ENCODE measurements at places on chromosomes 3 and 15.

GRCh38 chr3:1910322-1910721 lies 188.3 kb upstream of the CNTN4 start:
- DNase-seq: no peak

DNA sequence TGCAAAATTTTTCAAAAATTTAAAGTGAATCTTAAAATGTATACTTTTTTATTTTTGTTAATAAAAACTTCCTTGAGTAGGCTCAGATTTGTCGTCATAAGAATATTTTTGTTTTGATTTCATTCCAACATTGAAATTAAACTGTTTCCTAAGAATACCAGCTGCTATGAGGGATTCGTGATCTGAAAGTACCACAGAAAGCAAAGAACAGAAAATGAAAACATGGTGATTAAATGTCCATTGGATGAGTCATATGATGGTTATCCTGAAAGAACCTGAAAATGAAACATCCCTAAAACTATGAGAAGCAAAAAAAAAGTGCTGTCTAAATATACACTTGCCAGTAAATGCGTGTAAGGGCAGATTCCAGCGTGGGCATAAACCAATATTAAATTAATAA lies 143.8 kb downstream of the GMNC start:
- no peak for DNase-seq

- DNase-seq: no peak
These were observed 103.0 kb upstream of the SLC24A5 start for GRCh38 chr15:48017747-48018146.

DNA sequence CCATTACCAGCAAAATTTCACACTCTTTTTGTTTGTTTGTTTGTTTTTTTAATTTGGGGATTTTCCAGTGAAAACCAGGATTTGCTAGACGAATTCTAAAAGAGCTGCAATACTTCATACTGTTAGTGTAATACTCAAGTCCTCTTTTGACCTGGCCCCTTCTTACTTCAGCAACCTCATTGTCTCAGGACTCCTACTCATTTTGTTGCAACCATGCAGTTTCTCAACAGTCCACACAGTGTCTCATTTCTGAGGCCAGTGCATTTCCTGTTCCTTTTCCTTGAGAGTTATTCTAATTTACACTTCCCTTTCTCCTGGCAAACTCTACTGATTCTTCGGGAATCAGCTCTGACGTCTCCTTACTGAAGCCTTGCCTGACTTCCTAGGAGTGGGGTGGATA lies 35.6 kb downstream of the NSUN3 start:
- DNase-seq: no peak

DNA sequence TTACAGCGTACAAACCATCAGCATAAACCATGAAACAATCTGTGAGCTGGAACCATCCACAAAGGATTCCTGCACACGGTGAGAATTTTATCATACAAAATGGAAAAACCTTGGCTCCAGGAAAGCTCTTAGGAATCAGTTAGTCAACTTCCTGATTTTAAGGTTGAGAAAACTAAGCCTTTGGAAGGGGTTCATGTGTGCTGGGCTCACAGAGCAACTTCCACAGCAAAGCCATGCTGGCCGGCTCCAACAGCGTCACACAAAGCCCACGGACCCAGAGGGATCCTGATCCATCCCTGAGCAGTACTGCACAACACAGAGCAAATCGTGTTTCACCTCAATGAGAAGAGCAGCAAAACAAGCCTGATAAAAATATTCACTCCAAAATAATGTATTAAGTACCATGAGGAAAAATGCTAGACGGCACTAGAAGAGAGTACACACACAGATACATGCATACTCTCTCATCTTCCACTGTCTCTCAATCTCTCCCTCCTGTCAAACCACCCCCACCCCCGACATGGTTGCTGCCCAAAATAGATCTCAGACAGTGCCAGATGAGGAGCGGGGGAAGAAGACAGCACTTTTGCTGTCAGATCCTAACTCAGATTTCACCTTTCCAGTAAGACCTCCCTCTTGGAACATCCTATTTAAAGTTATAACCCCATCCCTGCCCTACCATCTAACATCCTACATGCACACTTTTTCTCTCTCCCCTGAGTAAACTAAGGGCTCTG lies 58.6 kb downstream of the MB21D2 start:
- no peak for DNase-seq

DNA sequence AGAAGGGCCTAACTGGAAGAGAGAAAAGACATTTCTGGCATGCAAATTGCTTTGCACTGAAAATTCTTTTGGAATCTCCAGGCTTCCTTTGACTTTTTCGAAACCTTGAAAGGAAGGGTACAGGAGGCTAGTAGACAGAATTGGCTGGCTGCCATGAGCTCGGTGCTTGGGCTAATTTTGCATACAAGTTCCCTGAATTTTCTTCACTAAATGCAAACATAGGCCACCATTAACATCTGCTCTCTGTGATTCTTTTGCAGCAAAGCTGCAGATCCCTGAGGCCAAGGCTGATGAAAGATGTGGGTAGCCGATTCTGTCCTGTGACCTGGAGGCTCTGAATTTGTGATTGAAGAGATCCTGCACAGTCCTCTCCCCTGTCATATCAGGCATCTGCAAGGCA lies 247.8 kb upstream of the MCTP2 start:
- no peak for DNase-seq

DNA sequence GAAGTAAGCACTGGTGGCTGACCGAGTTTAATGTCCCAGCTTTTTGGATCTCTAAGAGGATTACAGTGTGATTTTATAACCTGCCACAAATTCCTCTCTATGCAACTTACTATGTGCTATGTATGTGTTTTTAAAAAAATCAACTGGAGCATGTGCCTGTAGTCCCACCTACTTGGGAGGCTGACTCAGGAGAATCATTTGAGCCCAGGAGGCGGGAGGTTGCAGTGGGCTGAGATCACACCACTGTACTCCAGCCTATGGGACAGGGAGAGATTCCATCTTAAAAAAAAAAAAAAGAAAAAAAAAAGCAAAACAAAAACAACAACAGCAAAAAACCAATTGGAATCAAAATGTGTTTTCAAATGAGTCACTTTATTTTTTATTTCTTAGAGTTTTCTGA lies 29.6 kb downstream of the DUT start:
- DNase-seq: no peak

- DNase-seq: no peak
These were observed 18.3 kb upstream of the CFAP100 start for GRCh38 chr3:126376444-126376843.

GRCh38 chr3:49277383-49277775 lies 347 bp upstream of the C3orf62 start:
- no peak for DNase-seq

GRCh38 chr3:60652829-60653228 lies 598.4 kb downstream of the FHIT start:
- no peak for DNase-seq

DNA sequence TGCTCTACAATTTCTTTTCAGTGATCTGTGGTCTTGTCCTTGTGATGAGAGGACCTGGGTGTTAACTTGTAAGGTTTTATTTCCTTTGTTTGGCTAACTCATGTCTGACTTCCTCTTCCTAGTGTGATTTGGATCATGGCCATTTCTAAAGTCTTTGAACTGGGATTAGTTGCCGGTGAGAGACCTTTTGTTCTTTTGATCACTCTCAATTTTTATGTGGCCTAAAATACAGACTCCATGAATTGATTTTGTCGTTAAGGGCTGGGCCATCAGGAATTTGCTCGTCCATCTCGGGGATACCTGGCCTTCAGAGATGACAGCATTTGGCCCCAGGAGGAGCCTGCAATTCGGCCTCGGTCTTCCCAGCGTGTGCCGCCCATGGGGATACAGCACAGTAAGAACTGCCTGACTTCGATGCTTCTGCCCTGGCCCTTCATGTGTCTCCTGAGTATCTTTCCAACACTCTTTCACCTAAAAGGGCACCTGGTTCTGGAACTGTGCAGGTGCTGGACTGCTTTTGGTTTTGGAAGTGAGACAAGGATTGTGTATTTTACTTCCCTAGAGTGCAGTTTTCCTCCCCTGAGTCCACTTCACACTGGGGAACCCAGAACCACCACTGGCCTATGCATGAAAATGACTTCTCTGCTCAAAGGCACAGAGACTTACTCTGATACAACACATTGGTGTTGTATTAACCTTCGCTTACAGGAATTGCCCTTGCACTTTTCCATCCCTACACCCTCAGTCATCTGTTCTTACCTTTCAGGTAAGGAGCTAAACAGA lies 13.1 kb upstream of the LRRC2 start:
- DNase-seq: no peak

DNA sequence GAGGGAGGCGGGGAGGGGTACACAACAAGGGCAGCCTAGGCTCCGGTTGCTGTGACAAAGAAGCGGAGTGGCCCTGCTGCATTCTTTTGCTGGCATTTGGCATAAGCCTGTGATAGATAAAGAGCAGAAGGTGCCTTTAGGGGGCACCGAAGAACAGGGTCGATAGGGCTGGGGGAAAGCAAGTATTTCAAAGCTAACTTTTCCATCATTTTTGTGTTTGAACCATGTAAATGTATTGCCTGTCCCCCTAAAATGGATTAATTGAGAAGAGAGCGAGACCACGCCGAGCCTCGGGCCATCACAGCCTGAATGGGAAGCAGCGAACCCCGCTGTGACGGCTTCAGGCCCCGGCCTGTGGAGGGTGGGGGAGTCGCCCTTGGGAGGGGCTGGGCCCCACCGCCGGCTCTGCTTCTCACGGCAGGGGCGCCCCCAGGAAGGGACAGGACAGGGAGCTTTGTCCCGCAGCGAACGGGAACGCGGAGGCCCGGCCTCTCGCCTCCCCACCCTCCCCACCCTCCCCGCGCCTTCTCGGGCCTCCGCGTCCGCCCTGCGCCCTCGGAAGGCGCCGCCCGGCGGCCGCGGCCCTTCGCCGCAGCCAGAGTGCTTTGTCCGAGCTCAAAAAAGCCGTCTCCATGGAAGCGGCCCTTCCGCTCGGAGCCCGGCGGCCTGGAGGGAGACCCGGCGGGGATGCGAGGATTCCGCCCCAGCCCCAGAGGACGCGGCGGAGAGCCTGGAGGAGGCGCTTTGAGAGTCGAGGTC lies 32.4 kb upstream of the ALDH1L1 start:
- no peak for DNase-seq

GRCh38 chr15:41983621-41984571 lies 11.5 kb upstream of the EHD4 start:
- DNase-seq: no peak

DNA sequence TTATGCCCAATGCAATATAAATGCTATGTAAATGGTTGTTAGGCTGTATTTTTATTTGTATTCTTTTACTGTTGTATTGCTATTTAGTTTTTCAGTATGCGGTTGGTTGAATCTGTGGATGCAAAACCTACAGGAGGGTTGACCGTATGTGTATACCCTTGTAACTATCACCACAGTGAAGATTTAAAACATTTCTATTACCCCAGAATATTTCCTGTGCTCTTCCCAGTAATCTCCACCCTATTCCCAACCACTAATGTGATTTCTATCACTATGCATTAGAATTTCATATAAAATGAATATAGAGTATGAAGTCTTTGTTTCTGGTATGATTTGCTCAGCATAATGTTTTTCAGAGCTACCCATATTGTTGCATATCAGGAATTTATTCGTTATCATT lies 705.0 kb downstream of the MECOM start:
- DNase-seq: no peak

GRCh38 chr3:176916777-176917176 lies 280.5 kb downstream of the TBL1XR1 start:
- DNase-seq: no peak

GRCh38 chr3:64382153-64382552 lies 156.9 kb upstream of the PRICKLE2 start:
- no peak for DNase-seq

- DNase-seq: peak; percentile 47
These were observed 1.1 kb upstream of the TLNRD1 start for GRCh38 chr15:80999623-81000036.

DNA sequence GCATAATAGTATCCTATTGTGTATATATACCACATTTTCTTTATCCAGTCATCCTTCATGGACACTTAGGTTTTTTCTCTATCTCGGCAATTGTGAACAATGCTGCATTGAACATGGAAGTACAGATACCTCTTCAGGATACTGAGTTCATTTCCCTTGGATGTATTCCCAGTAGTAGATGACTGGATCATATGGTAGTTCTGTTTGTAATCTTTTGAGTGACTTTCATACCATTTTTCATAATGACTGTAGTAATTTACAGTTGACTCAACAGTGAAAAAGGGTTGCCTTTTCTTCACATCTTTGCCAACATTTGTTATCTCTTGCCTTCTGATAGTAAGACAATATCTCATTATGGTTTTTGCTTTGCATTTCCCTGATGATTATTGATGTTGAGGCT lies 21.8 kb downstream of the MYH15 start:
- no peak for DNase-seq

DNA sequence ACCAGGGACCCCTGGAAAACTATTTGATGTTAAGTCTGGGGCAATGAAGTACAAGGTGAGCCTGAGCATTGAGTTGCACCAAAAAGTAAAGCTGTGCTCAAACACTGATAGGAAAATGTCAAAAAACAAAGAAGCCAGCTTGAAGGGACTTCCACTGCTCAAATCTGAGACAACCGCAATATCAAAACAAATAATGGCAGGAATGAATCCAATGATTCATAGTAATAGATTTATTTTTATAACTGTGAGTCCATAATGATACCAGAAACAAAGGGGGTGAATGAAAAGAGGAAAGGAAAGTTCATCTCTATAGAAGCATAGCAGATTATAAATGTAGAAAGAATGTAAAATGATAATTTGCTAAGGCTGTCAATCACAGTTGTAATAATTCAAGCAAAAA lies 237.3 kb upstream of the ZBTB20 start:
- no peak for DNase-seq

- no peak for DNase-seq
These were observed at the start of gene RTP2 for GRCh38 chr3:187702507-187703033. Gene RTP2, minus strand, starts transcription at chr3:187702557. Its CDS starts 429 bp downstream, at chr3:187702128.

DNA sequence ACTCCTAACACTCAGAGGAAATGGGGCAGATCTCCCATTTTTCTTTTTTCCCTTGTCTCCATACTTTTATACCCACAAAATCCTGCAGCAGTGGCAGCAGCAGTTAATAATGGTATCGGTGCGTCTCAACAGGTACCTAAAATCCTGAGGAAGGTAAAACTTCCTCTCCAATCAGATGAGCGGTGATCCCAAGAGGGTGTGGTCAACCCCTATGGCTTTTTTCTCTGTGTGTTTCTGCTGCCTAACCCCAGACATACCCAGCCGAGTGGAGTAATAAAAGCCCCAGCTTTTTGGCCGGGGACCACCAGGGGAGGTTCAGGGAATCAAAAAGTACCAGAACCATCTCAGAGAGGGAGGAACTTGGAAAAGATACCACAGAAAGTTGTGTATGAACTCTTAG lies 9.1 kb downstream of the GK5 start:
- no peak for DNase-seq

- DNase-seq: no peak
These were observed 139.2 kb downstream of the VPS13C start for GRCh38 chr15:61921093-61921492.

DNA sequence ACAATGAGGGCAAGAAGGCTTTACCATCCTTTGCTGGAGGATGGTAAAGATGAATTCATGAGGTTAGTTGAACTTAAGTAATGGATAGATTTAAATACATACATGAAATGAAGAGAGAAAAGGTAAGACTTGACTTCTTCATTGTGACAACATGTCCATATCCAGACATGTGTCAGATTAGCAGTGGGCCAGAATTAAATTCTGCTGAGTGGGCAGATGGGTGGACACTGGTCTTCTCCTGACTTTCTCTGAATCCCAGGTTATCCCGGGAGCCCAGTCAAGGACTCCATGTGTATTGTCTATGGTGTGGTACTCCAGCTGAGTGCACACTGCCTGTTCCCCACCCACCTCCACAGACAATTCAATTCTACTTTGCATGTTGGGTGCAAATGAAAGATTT lies 603.1 kb downstream of the NLGN1 start:
- no peak for DNase-seq
